ENCODE measurements at places on chromosomes 3 and 15.

DNA sequence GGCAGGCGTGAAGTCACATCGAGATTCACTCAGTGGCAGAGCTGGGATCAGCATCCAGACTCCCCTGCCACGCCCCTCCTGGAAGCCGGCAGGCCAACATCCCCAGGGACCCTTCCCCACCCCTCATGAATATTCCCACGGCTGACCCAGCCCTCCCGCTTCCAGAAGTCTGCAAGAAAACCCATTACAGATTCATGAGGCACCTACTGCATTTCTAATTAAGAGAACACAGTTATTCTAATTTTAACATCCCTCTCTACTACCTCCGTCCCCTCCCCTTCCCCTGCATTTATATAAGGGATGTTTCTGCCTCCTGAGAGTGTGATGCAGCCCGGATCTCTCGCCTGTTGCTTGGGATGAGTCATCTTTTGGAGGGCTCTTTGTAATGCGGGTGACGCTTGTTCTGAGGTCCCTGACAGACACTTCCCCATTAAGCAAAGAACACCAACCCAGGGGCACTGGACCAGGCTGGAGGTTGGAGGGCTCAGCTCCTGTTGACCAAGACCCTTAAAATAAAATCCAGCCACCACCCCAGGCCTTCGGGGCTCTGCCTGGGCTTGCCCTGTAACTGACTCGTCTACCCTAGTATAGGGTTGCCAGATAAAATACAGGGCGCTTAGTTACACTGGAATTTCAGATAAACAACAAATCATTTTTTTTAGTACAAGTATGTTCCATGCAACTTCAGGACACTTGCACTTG lies 118.7 kb downstream of the NUP210 start:
- DNase-seq: no peak

DNA sequence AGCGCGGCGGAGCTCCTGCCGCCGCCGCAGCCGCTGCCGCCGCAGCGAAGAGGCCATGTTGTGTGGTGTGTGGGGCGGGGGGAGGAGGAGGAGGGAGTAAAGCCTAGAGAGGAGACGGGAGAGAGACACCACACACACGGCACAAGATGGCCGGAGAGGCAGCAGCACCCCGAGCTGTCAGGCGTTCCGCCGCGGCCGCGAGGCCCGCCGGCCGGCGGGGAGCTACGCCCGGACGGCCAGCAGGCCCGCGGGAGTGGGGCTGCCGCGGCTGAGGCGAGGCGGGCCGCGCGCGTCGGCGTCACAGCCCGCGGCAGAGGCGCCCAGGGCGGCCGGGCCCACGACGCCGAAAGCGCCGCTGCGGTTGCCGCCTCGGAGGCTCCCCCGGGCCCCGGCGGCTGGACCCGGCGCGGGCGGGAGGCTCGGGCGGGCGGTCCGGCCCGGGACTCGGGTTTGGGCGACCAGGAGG lies 17.4 kb upstream of the CHD2 start:
- no peak for DNase-seq

- no peak for DNase-seq
Observed at GRCh38 chr3:39453134-39453533, 14.3 kb upstream of the MOBP start.

DNA sequence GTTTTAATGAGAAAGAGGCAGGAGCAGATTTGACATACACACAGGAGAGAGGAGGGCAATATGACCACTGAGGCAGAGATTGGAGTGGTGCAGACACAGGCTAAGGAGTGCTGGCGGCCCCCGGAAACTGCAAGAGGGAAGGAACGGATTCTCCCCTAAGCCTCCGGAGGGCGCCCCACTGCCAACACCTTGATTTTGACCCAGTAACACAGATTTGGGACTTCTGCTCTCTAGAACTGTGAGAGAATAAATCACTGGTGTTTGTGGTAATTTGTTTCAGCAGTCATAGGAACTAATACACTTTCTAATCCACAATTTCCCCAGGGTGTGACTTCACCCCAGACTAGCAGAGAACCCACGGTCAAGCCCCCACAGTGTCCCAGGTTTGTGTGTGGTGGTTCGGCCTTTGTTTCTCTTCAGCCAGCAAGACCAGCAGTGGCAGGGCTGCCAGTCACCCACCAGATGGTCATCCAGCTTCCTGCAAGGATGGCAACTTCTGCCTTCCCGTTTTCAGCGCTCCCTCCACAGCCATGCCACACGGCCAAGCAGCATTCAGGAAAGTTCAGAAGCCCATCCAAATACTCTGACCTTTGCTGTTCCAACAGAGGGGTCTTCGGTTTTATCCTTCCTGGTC lies 23.6 kb upstream of the TSPAN3 start:
- no peak for DNase-seq

DNA sequence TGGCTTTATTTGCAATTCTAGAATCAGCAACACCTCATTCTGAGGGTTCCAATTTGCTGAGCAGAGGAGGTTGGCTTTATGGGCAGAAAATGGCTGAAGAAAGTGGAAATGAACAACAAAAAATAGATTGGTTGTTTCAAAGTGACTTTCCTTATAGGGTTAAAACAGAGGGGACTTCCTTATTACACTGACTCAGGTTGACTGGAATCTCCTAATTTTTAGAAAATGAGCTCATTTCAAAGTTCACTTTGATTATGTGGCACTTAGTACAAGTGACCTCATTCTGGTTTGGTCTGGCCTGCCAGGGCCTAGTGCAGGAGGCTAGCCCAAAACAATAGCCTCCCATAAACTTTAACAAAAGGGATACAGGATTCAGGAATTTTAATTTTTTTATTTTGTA lies 41.4 kb downstream of the NFKBIZ start:
- DNase-seq: no peak

GRCh38 chr3:136682740-136683312 lies 69.4 kb downstream of the STAG1 start:
- DNase-seq: no peak

- DNase-seq: no peak
Observed at GRCh38 chr3:188976407-188976806, 195.4 kb upstream of the TPRG1 start.

- DNase-seq: no peak
Observed at GRCh38 chr3:65856907-65857306, 181.8 kb downstream of the MAGI1 start.

GRCh38 chr15:70947351-70948335 lies 55.0 kb downstream of the LRRC49 start:
- no peak for DNase-seq

- DNase-seq: no peak
Observed at GRCh38 chr3:174072675-174073074, 675.1 kb downstream of the NLGN1 start.

- DNase-seq: no peak
Observed at GRCh38 chr3:15291589-15292541, 40.5 kb downstream of the SH3BP5 start.

DNA sequence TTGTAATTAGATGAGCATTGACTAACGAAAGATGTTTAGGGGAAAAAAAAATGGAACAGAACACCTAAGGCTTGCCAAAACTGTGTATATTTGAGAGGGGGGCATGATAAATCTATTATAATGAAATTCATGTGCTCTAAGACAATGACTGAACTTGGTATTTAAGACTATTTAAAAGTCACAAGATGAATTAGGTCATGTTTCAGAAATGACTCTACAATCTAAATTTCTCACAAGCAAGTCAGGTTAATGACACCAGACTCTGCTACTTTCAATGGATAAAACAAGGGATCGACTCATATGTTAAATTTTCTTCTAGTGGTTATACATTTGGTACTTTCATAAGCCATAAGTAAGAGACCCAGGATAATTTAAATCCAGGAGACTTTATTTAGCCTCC lies 78.4 kb downstream of the DUT start:
- no peak for DNase-seq

GRCh38 chr15:98071786-98072185 lies 111.3 kb downstream of the ARRDC4 start:
- no peak for DNase-seq

DNA sequence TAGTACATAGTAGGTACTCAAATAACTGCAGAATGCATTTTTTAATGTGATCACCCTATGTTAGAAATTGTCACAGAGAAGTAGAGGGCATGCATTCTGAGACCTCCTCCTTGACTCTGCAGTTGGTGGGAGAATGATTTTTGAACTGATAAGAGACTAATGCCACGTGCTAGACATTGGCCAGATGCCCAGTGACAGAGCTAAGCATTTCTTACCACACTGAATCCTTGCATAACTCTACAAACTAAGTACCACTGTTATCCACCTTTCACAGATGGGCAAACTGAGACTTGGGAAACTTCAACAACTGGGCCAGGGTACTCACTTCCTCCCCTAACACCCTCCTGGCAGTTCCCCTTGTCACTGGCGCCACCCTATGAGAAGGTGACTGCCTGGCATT lies 33.5 kb upstream of the SPATA12 start:
- no peak for DNase-seq

- DNase-seq: no peak
Observed at GRCh38 chr15:81475926-81476325, 101.9 kb upstream of the TMC3 start.

DNA sequence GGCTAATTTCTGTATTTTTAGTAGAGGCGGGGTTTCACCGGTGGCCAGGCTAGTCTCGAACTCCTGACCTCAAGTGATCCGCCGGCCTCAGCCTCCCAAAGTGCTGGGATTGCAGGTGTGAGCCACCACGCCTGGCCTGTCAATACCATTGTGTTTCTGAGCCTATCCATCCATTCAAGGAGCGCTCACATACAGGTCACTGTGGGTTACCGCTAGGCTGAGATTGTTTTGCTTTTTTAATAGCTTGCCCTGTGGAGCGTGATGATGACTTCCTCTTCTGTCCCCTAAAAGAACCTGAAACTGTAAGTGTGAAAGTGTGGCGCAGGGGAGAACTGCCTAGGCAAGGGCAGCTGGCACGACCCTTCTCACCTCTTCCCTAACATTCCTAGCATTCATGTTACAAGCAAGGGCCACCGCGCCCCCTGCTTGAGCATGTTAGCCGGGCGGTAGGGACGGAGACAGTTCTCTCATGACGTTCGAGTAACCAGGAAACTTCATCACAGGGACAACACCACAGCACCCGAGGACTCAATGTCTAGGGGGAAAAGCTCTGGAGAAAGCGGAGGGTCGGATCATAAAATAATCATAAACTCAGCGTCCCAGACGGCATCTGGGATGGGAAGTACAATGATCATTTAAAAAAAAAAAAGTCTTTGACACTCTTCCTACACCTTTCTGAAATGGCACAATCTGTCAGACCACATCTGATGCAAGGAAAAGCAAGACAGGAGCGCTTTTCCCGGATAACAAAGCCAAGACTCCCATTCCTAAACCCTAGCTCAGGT lies 790 bp downstream of the LAMP3 start:
- DNase-seq: no peak

DNA sequence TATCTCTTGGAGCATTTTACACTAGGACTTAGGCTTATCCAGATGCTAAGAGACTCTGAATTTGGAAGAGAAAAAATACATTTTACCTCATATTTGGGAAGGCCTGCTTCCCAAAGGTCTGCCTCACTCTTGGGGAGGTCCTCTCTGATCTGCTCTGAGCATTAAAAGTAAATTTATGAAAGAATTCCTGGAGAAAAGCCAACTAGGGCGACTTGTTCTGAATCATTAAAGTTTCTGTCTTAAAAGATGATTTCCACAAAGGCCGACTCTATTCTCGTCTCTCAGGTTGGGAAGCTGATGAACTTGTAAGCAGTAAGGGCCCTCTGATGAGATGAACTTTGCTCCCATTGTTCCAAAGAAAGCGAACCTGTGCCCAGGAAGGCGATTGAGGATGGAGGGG lies 48.7 kb upstream of the HES1 start:
- no peak for DNase-seq

DNA sequence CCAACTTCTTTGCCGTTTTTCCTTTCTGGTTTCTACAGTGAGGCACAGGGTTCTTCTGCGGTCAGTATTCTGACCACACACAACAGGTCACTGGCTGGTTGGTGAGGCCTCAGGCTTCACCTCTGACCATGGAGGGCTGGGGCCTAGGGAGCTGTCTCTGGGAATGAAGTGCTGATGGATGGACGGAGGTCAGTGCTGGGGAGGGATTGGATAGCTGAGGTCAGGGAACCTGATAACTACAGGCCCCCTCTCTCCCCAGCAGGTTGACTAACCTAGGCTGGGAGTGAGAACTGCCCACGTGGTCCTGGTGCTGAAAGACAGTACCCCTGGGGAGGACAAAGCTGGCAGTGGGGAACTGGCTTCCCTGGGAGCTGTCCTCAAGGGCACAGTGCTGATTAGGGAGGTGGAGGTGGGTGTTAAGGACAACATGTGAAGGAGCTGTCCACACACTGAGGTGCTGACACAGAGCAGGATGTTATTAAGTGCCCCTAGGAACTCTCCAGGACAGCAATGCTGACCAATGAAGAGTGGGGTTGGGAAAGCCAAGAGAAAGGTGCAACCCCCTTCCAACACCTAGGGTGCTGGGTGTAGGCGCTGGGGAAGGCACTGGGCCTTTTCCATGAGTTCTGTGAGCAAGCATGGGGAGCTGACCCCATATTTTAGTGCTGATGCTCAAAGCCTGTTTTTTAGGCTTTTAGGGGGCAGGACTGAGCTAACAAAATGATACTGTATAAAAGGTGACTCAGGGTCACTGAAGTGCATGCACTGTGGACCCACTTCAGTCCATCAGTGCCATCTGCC lies 45.2 kb downstream of the ATP2B2 start:
- peak; percentile 22 for DNase-seq

DNA sequence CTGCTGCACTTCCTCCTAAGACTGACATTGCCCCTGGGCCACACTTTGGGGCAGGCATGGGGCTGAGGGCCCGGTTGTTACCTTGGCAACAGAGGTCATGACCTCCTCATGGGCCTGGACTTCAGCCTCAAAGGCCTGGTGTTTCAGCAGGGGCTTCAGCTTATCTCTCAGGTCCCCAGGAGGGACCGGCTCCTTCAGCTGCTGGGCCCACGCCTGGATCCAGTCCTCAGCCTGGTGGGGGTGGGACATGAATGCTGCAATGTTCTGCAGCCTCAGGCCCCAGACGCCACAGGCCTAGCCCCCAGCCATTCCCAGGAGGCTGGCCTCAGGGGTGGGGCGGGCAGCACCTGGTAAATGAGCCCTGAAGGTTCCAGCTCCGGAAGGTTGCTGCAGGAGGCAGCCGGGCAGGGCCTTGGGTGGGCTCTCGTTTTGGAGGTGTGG lies 27.6 kb downstream of the SPTBN5 start:
- no peak for DNase-seq

GRCh38 chr15:63999177-63999576 lies 47.1 kb downstream of the DAPK2 start:
- DNase-seq: no peak

GRCh38 chr3:194396859-194397756 lies 2.0 kb downstream of the GP5 start:
- DNase-seq: no peak

GRCh38 chr15:73637527-73637926 lies 4.3 kb upstream of the NPTN start:
- DNase-seq: no peak

GRCh38 chr3:154552338-154552737 lies 122.3 kb upstream of the GPR149 start:
- DNase-seq: no peak

- no peak for DNase-seq
Observed at GRCh38 chr15:61017627-61018026, 211.5 kb downstream of the RORA start.

GRCh38 chr3:195899701-195900435 lies 8.5 kb downstream of the TNK2 start:
- no peak for DNase-seq

GRCh38 chr15:95091444-95091843 lies 860.1 kb downstream of the MCTP2 start:
- DNase-seq: no peak

- DNase-seq: no peak
Observed at GRCh38 chr3:100463002-100463401, 29.4 kb upstream of the TMEM45A start.

GRCh38 chr3:50246517-50246954 lies 10.5 kb downstream of the GNAI2 start:
- DNase-seq: peak; percentile 75

- DNase-seq: no peak
Observed at GRCh38 chr3:139312959-139313358, 30.9 kb upstream of the MRPS22 start.

GRCh38 chr3:126113238-126113555 lies 29.3 kb upstream of the SLC41A3 start:
- no peak for DNase-seq

All from GOT3 (cell line).